ENCODE measurements at places on chromosomes 1 and 21.

GRCh38 chr1:58829866-58830265 is 46.0 kb upstream of the JUN start:
- no peak for DNase-seq

DNA sequence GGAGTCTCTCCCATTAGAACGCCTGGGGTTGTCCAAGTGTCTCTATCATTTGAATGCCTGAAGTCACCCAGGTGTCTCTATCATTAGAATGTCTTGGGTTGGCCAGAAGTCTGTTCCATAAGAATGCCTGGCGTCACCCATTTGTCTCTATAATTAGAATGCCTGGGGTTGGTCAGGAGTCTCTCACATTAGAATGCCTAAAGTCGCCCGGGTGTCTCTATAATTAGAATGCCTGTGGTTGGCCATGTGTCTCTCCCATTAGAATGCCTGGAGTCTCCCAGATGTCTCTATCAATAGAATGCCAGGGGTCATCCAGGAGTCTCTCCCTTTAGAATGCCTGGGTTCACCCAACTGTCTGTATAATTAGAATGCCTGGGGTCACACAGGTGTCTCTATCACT is 54.5 kb downstream of the RNF187 start:
- DNase-seq, result no peak

GRCh38 chr1:57725318-57725717 is 301.5 kb upstream of the DAB1 start:
- DNase-seq, result no peak

DNA sequence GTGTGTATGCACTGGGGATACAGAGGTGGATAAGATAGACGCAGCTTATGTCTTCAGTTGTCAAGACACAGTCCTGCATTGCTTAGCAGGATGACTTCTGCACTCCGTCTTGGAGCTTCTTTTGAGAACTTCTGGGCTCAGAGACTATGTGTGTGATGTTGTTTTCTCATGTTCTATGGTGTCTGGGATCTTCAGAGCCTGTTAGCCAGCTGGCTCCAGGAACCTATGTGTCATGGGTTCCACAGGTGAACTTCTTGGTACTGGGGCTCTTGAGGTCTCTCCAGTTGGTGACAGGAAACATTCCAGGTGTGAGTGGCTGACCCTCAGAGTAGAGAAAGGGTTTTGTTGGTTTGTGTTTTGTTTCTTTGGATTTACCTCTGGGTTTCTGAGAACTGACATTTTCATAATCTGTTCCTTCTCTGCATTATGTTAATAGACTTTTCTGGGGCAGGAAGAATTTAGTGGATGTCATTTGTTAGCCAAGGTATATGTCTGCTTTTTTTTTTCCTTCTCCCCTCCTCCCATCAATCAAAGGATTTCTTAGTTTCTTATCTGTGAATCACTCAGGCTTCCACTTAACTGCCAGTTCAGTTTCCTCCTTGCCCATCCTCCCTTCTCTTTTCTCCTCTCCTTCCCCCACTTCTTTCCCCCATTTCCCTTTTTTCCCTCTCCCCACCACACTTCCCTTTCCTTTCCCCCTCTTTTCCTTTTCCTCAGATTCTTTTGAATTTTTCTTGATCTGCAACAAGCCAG is 18.1 kb downstream of the FGGY start:
- no peak for DNase-seq

GRCh38 chr1:110176299-110176956 is 26.1 kb downstream of the SLC6A17 start:
- no peak for DNase-seq

DNA sequence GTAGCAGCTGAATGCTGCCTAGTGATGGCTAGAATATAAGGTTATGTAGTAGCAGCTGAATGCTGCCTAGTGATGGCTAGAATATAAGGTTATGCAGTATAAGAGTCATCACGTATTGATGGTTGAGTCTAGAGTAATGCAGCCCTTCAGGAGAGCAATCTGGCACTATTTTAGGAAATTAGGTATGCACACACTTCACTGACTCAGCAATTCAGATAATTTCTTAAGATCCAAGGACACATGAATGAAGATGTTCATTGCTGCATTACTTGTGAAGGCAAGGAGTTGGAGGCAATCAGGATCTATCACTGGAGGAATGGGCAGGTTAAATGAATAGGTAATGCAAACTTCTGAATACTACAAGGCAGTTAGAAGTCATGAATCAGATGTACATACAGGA is 13.6 kb downstream of the LTN1 start:
- DNase-seq, result no peak

- DNase-seq, result peak; percentile 9
Observed at GRCh38 chr1:5640845-5641244, 351.4 kb downstream of the NPHP4 start.

- no peak for DNase-seq
Observed at GRCh38 chr1:168485048-168485447, 58.7 kb downstream of the XCL2 start.

DNA sequence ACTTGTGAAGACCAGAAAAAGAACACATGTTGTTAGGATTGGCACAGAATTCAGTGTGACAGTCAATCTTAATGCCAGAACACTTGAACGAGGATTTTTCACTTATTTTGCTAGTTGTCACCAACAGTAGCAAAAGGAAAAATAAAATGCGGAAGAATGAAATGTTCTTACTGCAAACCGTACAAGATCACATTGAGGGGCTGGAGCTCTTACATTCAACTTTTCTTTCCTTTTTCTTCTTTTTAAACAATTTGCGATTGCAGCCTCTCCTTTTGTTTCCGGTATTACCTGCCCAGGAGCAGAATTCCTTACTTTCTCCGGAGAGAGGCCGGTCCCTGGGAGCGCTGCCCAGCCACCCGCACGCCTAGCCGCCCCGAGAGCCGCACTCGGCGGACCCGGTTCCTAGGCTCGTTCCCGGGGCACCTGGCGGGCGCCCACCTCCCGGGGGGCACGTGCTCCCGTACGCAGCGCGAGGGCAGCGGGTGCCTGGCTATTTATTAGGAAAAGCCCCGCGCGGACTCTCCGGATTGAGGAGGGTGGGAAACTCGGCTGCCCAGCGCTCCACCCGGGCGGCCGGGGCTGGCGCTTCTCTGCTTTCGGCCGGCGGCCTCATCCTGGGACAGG is 1.2 kb upstream of the CAMTA1 start:
- no peak for DNase-seq

GRCh38 chr1:68015369-68015768 is 35.1 kb downstream of the DIRAS3 start:
- DNase-seq, result no peak

GRCh38 chr1:54225986-54226559 is 26.1 kb downstream of the MRPL37 start:
- no peak for DNase-seq

- no peak for DNase-seq
Observed at GRCh38 chr1:162578936-162579335, 17.4 kb downstream of the UAP1 start.

DNA sequence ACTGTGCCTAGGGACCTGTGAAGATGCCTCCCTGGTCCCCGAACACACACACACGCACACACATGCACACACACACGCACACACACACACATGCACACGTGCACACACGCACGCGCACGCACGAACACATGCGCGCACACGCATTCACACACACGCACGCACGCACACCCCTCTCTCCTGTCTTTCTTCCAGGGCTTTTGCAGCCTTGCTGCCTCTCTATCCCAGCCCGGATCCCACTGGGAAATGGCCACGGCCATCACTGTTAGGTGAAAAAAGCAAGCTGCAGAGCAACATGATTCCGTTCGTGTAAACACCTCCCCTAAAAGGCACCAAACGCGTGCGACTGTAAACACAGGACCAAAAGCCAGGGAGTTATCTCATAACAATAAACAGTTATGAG is 39.7 kb downstream of the NKAIN1 start:
- DNase-seq, result no peak

GRCh38 chr1:212597487-212597886 is 11.1 kb upstream of the ATF3 start:
- no peak for DNase-seq

GRCh38 chr21:45129189-45129923 is 55.0 kb downstream of the ADARB1 start:
- no peak for DNase-seq

Data from activated T-cell treated with anti-CD3 and anti-CD28 coated beads, Interleukin-2, amount 50 U/mL, for 48 hours (primary cell).